ENCODE measurements at places on chromosomes 5 and 9.
A peak's percentile ranks its signal among the peaks of the same experiment; 100 is the strongest.

DNA sequence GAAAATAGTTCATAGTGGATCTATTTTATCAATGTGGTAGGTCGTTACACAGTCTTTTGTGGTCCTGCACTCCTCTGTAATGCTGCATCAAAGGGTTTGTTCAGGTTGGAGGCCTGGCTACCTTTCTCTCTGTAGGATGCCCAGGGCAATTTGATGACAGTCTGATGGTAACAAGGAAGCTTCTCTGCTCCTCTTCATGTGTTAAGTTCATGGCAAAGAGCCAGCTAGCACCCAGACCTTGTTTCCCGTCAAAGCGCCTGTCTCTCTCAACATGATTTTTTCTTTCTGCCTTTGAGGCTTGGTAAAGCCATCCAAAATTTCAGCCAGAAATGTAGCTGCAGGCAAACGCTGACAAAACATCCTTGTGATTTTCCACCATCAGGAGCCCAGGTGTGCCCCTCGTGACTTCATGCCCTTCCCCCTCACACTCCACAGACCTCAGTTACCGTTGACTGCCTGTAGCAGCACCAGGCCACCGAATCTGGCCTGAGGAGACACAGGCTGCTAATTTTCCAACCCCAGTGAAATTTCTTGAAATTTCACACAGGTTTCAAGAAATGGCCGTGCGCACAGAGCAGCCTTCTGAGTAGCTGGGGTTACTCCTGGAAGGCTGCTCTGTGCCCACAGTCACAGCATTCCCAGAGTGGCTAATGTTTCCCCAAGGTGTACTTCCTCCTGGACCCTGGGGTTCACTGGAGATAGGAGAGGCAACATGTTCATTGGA lies 292.7 kb downstream of the CWC27 start:
- no peak overlapping the region for H3K27ac ChIP-seq
- no peaks in the 10 kb centered on the region for H3K4me1 ChIP-seq
- no peaks in the 10 kb centered on the region for H3K27me3 ChIP-seq
- no peaks in the 10 kb centered on the region for H3K36me3 ChIP-seq
- H3K4me3 ChIP-seq = no peak overlapping the region

DNA sequence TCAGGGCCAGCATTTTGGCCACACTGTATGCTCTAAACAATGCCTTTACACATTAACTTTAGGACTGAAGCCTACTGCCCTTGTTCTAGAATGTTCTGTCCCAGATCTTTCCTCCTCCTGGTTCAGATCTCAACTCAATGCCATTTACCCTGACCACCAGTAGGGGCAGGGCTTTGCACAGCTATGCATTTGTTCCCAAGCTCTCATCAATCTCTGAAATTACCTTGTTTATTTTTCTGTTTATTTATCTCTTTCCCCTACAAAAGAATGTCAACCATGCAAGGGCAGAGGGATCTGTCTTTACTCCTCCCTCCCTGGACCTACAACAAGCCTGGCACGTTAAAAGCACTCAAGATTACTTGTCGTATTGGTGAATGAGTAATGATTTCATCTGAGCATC lies 612.9 kb downstream of the BNC2 start:
- no peak overlapping the region for H3K27ac ChIP-seq
- H3K27me3 ChIP-seq = no peaks in the 10 kb centered on the region
- H3K36me3 ChIP-seq = no peaks in the 10 kb centered on the region
- DNase-seq = no peak

DNA sequence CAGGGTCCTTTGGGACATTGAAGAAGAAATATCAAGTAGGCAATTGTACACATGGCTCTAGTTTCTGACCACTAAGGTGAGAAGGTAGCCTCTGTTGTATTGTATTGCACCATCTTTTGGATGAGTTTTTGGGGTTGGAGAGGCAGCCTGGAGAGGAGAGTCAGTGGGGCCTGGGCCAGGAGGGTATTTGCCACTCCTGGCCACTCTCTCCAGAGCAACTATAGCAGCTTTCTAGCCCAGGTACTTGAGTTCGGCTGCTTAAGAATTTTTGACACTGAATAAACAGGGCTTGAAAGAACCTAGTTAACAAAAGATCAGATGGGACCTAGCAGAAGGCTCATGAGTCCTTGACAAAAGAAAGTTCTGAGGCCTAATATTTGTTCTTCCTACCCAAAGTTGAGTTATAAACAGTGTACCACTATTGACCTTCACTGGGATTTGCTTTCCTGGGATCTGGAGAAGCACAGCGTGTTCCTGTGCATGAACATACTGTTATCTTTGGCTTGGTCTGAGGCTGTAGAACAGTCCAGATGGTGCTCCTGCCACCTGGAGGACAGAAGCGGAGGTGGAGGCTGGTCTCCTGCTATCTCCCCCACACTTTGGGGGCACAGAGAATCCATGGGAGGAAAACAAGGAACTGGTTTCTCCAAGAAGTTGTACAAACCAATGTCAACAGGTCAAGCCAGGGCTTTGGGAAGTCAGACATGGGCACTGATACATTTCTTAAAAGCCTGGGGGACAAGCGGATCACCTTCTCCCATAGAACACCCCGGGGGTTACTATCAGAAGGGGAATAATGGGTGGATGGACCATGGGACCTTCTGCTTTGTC lies 110.4 kb upstream of the LIFR start:
- no peak for DNase-seq
- no peaks in the 10 kb centered on the region for H3K27me3 ChIP-seq
- H3K27ac ChIP-seq = no peak overlapping the region
- no peaks in the 10 kb centered on the region for H3K4me1 ChIP-seq

DNA sequence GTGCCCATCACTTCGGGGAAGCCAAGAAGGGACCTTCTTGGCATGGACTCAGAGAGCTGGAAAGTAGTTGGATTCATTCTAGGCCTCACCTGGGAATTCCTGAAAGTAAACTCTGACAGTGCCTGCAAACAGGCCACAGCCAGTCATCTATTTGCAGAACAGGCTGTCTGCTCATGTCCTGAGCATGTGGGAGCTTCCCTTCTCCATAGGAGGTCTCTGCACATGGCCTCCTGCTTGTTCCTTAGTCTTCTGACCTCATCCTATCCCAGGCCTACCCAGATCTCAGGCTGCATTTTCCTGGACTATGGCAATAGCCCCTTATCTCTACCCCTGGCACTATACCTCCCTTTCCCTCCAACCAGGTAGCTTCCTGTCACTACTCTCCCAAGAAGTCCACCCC lies 67.2 kb upstream of the FSTL4 start:
- DNase-seq = no peak
- no peak overlapping the region for H3K27ac ChIP-seq
- H3K27me3 ChIP-seq = no peaks in the 10 kb centered on the region
- H3K36me3 ChIP-seq = no peaks in the 10 kb centered on the region
- no peak overlapping the region for H3K4me3 ChIP-seq
- H3K4me1 ChIP-seq = no peaks in the 10 kb centered on the region

- no peaks in the 10 kb centered on the region for H3K4me1 ChIP-seq
- no peak for DNase-seq
- no peak overlapping the region for H3K4me3 ChIP-seq
- H3K36me3 ChIP-seq = no peaks in the 10 kb centered on the region
- H3K27me3 ChIP-seq = no peaks in the 10 kb centered on the region
- no peak overlapping the region for H3K27ac ChIP-seq
These were observed 210.4 kb upstream of the ELAVL2 start for GRCh38 chr9:24036459-24036858.

DNA sequence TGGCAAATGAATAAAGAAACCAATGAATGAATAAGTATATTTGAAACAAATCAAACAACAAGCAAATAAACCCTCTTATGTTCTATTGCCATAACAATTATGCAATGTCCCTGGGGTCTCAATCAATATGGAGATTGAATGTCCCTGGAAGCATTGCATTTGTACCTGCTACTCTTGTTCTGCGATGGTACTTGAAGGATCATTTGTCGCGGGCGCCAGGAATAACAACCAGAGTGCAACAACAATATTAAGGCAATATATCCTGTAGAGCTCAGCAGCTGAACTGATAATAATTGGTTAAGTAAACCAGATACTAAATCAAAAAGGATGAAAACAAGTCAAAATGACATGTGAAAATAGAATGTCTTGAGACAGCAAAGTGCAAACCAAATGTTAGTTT lies 1001.9 kb upstream of the NUDT12 start:
- no peak overlapping the region for H3K27ac ChIP-seq
- no peaks in the 10 kb centered on the region for H3K4me1 ChIP-seq
- no peaks in the 10 kb centered on the region for H3K36me3 ChIP-seq
- no peaks in the 10 kb centered on the region for H3K27me3 ChIP-seq
- H3K4me3 ChIP-seq = no peak overlapping the region

GRCh38 chr5:34841816-34842215 lies 2.9 kb downstream of the TTC23L start:
- H3K36me3 ChIP-seq = no peaks in the 10 kb centered on the region
- no peaks in the 10 kb centered on the region for H3K27me3 ChIP-seq
- no peak overlapping the region for H3K4me3 ChIP-seq
- DNase-seq = no peak
- no peak overlapping the region for H3K27ac ChIP-seq

DNA sequence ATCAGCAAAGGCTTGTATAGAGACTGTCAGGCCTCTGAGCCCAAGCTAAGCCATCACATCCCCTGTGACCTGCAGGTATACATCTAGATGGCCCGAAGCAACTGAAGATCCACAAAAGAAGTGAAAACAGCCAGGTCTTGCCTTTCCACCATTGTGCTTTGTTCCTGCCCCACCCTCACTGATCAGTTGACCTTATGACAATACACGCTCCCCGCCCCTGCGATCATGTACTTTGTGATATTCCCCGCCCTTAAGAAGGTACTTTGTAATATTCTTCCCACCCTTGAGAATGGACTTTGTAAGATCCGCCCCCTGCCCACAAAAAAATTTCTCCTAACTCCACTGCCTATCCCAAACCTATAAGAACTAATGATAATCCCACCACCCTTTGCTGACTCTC lies 18.6 kb upstream of the NPM1 start:
- no peaks in the 10 kb centered on the region for H3K4me1 ChIP-seq
- no peak overlapping the region for H3K4me3 ChIP-seq
- DNase-seq = no peak
- H3K36me3 ChIP-seq = no peaks in the 10 kb centered on the region

DNA sequence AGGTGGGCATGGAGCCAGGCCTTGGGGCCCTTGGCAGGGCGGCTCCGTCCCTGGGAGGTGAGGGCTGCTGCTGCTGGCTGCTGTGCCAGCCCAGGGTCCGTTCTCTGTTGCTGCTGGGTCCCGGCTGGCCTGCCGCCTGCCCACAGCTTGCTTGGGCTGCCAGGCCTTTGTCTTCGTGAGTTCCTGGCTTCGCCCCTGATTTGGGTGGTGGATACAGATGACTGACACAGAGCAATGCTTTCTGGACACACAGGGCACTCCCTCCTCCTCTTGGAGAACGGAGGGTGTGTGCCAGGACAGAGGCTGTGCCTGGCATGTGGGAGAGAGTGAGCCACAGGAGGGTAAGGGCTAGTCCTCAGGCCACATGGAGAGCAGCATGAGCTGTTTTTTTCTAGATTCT lies 166.1 kb downstream of the MACROH2A1 start:
- H3K36me3 ChIP-seq = no peaks in the 10 kb centered on the region
- H3K4me3 ChIP-seq = no peak overlapping the region
- H3K27ac ChIP-seq = no peak overlapping the region

- H3K4me3 ChIP-seq = peak overlapping the region; percentile 85
- peak overlapping the region; percentile 91 for H3K27ac ChIP-seq
- peaks cover 95% of the 10 kb centered on the region for H3K4me1 ChIP-seq
These were observed 9.9 kb downstream of the CCDC69 start for GRCh38 chr5:151213803-151214613.

DNA sequence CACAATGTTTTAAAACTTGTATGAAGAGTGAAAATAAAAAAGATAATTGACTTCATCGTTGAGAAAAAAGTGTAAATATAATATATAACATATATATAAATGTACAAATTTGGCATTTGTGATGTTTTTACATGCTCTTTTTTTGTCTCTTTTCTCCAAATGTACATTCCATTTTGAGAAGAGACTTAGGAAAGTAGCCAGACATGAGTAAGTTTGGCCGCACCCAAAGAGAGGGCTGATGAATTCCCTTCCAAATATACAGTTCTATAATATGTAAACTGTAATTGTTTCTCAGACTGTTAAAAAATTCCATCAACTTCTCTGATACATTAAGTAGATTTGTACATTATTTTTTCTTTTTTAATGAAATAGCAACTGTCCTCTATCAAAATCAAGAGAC lies 193.2 kb upstream of the MAP3K1 start:
- DNase-seq = no peak
- no peak overlapping the region for H3K4me3 ChIP-seq
- H3K27me3 ChIP-seq = no peaks in the 10 kb centered on the region
- no peaks in the 10 kb centered on the region for H3K36me3 ChIP-seq
- H3K4me1 ChIP-seq = no peaks in the 10 kb centered on the region
- no peak overlapping the region for H3K27ac ChIP-seq

DNA sequence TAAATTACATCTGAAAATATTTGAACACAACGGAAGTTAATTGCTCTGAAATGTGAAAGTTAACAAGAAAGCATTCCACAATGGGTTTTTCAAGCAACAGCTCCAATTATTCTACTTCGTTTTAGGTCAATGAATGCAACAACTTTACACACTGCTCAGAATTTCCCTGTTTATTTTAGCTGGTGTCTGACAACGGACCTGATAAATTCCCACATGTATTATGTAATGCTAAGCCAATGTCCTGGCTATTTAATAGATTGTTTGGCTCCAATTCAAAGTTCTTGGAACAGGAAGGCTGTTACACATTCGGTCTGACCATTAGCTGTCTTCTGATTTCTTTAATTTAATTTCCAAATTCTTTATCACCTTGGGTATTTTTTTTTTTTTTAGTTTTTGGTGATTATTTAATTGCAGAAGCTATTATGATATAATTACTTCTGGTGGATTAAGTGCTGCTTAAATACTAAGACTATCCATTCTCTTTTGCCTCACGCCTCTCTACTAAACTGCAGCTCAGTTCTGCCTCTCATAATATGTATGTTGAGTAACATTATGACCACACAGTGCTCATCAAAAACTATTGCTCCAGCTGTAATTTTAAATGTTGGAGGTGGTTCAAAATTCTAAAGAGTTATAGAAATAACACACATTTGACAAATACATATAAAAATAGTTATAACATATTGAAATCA lies 57.9 kb downstream of the MEF2C start:
- H3K4me1 ChIP-seq = no peaks in the 10 kb centered on the region
- H3K36me3 ChIP-seq = no peaks in the 10 kb centered on the region
- no peak overlapping the region for H3K4me3 ChIP-seq
- no peak overlapping the region for H3K27ac ChIP-seq

GRCh38 chr5:122761115-122761514 lies 13.8 kb upstream of the SNX2 start:
- DNase-seq = no peak
- H3K4me1 ChIP-seq = no peaks in the 10 kb centered on the region
- H3K4me3 ChIP-seq = no peak overlapping the region
- no peak overlapping the region for H3K27ac ChIP-seq
- H3K36me3 ChIP-seq = no peaks in the 10 kb centered on the region
